ENCODE measurements at places on chromosomes 5 and 9. TPM values are rescaled to one million over a fixed set of nuclear protein-coding genes. Genes with fewer than 3 reads are reported as not detected.

TBC1D2 gene
- 22.7 TPM for total RNA-seq

TEX48 gene
- not detected for total RNA-seq

SIT1 gene
- total RNA-seq = not detected

IL13 gene
- under 0.01 TPM for total RNA-seq

IFNA13 gene
- not detected for total RNA-seq

INSYN2B gene
- total RNA-seq = 6.6 TPM

NMUR2 gene
- total RNA-seq = not detected

LCN9 gene
- not detected for total RNA-seq

DMGDH gene
- total RNA-seq = 0.59 TPM

NRG2 gene
- total RNA-seq = 1.1 TPM

ORM1 gene
- total RNA-seq = not detected

SLC28A3 gene
- total RNA-seq = under 0.01 TPM

ATOX1 gene
- 46.7 TPM for total RNA-seq

CCDC192 gene
- total RNA-seq = not detected

MARCHF6 gene
- total RNA-seq = 45.9 TPM

FOXI1 gene
- total RNA-seq = not detected

IL9 gene
- total RNA-seq = not detected

GPR151 gene
- not detected for total RNA-seq

UGT3A1 gene
- total RNA-seq = not detected

GDA gene
- not detected for total RNA-seq

TUBB4B gene
- total RNA-seq = 230 TPM

N4BP3 gene
- under 0.01 TPM for total RNA-seq

C9orf152 gene
- total RNA-seq = not detected

PCDHA5 gene
- under 0.01 TPM for total RNA-seq

ROPN1L gene
- total RNA-seq = 1.1 TPM

SLC22A4 gene
- 5.1 TPM for total RNA-seq

GNA14 gene
- 0.73 TPM for total RNA-seq

PCDHB12 gene
- total RNA-seq = not detected

SMU1 gene
- 23.5 TPM for total RNA-seq

GAS1 gene
- 9.4 TPM for total RNA-seq

SPINK7 gene
- total RNA-seq = not detected

ZNF462 gene
- 18.0 TPM for total RNA-seq

C1QTNF3 gene
- total RNA-seq = 1.1 TPM

TAF11L5 gene
- not detected for total RNA-seq

SLC12A7 gene
- total RNA-seq = 11.8 TPM

EDIL3 gene
- 0.37 TPM for total RNA-seq

RFESD gene
- total RNA-seq = 2.6 TPM

DRD1 gene
- total RNA-seq = not detected

FAM221B gene
- total RNA-seq = not detected

SKP1 gene
- 115 TPM for total RNA-seq

LRRC19 gene
- total RNA-seq = not detected

ECSCR gene
- total RNA-seq = 0.37 TPM

OBP2B gene
- not detected for total RNA-seq

FBP1 gene
- not detected for total RNA-seq

OSMR gene
- total RNA-seq = 108 TPM

BTNL8 gene
- not detected for total RNA-seq

WNT8A gene
- not detected for total RNA-seq

PCDHGB3 gene
- 2.2 TPM for total RNA-seq

RABGAP1 gene
- total RNA-seq = 33.4 TPM

ACTBL2 gene
- total RNA-seq = not detected
